ENCODE measurements at places on chromosomes 3 and 15.

DNA sequence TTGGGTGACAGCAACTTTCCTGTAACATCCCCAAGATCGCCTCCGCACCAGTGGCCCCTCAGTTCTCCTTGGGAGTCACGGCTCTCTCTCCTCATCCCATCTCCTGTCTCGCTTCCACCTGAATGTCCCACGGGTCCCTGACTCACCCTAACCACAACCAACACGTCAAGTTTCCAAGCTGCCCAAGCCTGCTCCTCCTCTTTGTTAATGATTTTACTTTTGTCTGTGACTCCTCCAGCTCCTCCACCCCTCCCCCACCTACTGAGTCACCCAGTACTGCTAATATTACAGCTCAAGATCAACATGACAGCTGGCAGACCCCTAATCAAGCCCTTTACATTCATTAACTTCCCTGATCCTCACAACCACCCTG lies 39.3 kb downstream of the BDH1 start:
- DNase-seq, result peak; percentile 78
- no peak overlapping the region for H3K27ac ChIP-seq
- H3K4me3 ChIP-seq, result no peak overlapping the region
- no peaks in the 10 kb centered on the region for H3K4me1 ChIP-seq
- H3K27me3 ChIP-seq, result no peaks in the 10 kb centered on the region

- no peaks in the 10 kb centered on the region for H3K27me3 ChIP-seq
- DNase-seq, result no peak
- H3K27ac ChIP-seq, result peak overlapping the region; percentile 10
- no peak overlapping the region for H3K4me3 ChIP-seq
- H3K36me3 ChIP-seq, result no peaks in the 10 kb centered on the region
Measured at GRCh38 chr3:12995389-12996180, 77.6 kb downstream of the IQSEC1 start.

DNA sequence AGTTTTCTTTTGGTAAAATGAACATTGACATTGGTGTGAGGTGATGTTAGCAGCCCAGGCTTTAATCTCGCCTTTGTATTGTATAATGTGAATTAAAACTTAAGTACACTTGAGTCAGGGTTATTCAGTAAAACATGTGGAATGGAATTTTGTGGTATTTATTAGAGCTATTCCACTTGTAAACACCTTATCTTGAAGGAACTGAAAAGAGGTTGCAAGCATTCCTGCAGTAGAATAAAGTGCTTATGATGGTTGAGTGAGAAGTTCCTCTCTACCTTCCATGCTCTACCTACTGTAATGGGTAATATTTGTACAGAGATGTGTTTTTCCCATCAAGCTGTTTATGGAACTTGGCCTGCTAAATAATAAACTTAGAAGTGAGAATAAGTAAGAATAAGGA lies 36.1 kb downstream of the HMG20A start:
- H3K27ac ChIP-seq, result no peak overlapping the region
- H3K36me3 ChIP-seq, result peaks cover 5% of the 10 kb centered on the region
- no peak for DNase-seq
- no peak overlapping the region for H3K4me3 ChIP-seq
- H3K4me1 ChIP-seq, result peaks cover 27% of the 10 kb centered on the region

GRCh38 chr3:139198929-139199328 lies 144.9 kb upstream of the MRPS22 start:
- H3K27me3 ChIP-seq, result no peaks in the 10 kb centered on the region
- peaks cover 12% of the 10 kb centered on the region for H3K4me1 ChIP-seq
- DNase-seq, result no peak
- H3K36me3 ChIP-seq, result no peaks in the 10 kb centered on the region

DNA sequence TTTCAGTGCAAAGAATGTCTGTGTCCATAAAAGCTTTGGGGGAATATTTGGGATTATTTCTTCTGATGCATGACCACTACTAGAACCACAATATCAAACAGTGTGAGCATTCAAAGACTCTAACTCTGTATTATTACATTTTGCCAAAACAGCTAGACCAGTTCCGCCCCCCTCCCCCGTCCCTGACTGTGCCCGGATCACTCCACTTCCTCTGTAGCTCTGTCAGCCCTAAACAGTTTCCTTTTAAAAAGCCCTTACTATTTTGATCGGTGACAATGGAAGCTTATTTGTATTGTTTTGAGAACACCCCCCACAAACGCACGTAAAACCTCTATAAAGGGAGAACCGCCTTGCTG lies 36.6 kb upstream of the EPHB3 start:
- H3K27me3 ChIP-seq, result peaks cover 71% of the 10 kb centered on the region
- DNase-seq, result no peak
- no peaks in the 10 kb centered on the region for H3K4me1 ChIP-seq
- peak overlapping the region; percentile 42 for H3K4me3 ChIP-seq
- no peak overlapping the region for H3K27ac ChIP-seq

DNA sequence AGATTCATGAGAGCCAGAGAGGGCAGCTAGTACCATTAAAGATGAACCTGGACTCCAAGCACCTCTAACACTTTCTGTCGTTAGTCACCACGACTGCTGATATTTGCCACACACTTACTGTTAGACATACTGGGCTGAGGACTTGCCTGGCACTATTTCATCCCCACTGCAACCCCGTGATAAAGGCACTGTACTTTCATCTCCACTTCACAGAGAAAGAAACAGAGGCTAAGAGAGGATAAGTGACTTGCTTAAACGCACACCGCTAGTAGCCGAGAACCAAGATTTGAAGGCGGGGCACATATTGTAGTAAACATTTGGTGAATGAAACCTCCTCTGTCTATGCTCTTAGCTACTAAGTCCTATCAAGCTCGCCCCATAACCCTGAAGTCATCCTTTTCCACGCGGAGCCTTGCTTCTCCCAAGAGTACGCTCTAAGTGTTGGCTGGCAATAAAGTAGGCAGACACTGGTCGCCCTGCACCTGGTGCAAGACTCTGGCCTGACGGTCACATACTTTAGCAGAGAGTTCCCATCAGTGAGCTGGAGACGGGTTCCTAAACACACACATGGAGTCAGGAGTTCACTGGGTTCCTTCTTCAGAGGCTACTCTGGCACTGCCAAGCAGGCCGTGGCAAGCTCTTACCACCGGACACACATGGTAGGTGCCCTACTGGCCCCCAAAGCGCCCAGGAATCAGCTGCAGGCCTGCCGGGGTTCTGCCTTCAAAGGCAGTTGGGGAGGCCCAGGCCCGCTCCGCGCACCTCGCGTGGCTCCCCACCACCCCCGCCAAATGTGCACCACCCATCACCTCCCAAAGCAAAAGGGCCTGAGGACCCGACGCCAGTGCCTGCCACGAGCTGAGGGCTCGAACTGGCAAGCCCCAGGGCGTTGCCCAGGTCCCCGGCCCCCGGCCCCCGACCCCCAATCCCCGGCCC lies 951 bp downstream of the POMGNT2 start:
- DNase-seq, result no peak
- no peaks in the 10 kb centered on the region for H3K36me3 ChIP-seq
- H3K27ac ChIP-seq, result no peak overlapping the region
- peaks cover 14% of the 10 kb centered on the region for H3K4me1 ChIP-seq
- H3K4me3 ChIP-seq, result peak overlapping the region; percentile 85

- no peaks in the 10 kb centered on the region for H3K27me3 ChIP-seq
- H3K4me3 ChIP-seq, result no peak overlapping the region
- H3K36me3 ChIP-seq, result no peaks in the 10 kb centered on the region
- H3K4me1 ChIP-seq, result no peaks in the 10 kb centered on the region
Measured at GRCh38 chr15:63950911-63951481, 95.3 kb downstream of the DAPK2 start.

DNA sequence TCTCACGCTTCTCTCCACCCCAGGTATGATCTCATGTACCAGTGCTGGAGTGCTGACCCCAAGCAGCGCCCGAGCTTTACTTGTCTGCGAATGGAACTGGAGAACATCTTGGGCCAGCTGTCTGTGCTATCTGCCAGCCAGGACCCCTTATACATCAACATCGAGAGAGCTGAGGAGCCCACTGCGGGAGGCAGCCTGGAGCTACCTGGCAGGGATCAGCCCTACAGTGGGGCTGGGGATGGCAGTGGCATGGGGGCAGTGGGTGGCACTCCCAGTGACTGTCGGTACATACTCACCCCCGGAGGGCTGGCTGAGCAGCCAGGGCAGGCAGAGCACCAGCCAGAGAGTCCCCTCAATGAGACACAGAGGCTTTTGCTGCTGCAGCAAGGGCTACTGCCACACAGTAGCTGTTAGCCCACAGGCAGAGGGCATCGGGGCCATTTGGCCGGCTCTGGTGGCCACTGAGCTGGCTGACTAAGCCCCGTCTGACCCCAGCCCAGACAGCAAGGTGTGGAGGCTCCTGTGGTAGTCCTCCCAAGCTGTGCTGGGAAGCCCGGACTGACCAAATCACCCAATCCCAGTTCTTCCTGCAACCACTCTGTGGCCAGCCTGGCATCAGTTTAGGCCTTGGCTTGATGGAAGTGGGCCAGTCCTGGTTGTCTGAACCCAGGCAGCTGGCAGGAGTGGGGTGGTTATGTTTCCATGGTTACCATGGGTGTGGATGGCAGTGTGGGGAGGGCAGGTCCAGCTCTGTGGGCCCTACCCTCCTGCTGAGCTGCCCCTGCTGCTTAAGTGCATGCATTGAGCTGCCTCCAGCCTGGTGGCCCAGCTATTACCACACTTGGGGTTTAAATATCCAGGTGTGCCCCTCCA lies 19.1 kb downstream of the TYRO3 start:
- H3K4me3 ChIP-seq, result no peak overlapping the region
- no peaks in the 10 kb centered on the region for H3K27me3 ChIP-seq
- H3K27ac ChIP-seq, result no peak overlapping the region

- H3K36me3 ChIP-seq, result no peaks in the 10 kb centered on the region
- H3K27me3 ChIP-seq, result no peaks in the 10 kb centered on the region
- DNase-seq, result no peak
- H3K27ac ChIP-seq, result no peak overlapping the region
- H3K4me1 ChIP-seq, result no peaks in the 10 kb centered on the region
Measured at GRCh38 chr15:23787346-23788105, 100.4 kb upstream of the NDN start.

- no peak overlapping the region for H3K27ac ChIP-seq
- H3K27me3 ChIP-seq, result no peaks in the 10 kb centered on the region
- no peaks in the 10 kb centered on the region for H3K36me3 ChIP-seq
- no peak overlapping the region for H3K4me3 ChIP-seq
Measured at GRCh38 chr3:95752199-95752598, 1062.2 kb upstream of the EPHA6 start.

DNA sequence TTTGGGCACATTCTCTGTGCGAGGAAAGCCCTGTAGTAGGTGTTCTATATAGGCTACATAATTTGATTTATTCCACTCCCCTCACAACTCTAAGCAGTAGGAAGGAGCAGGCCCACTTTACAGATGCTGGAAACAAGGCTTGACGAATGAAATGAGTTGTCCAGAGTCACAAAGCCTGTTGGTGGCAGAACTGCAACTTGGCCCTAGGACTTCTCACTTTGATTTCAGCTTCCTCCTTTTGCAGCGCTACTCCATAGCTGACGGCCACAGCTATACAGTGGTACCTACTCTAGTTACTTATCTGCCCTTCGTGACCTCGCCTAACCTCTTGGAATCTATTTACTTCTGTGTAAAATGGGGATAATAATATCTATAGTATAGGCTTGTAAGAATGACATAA lies 2.5 kb upstream of the IRAK2 start:
- DNase-seq, result no peak
- H3K27ac ChIP-seq, result no peak overlapping the region
- H3K36me3 ChIP-seq, result no peaks in the 10 kb centered on the region
- no peaks in the 10 kb centered on the region for H3K4me1 ChIP-seq
- H3K27me3 ChIP-seq, result no peaks in the 10 kb centered on the region

- H3K4me1 ChIP-seq, result peaks cover 4% of the 10 kb centered on the region
- DNase-seq, result peak; percentile 43
- no peak overlapping the region for H3K27ac ChIP-seq
- peak overlapping the region; percentile 26 for H3K4me3 ChIP-seq
Measured at GRCh38 chr3:9704347-9705322, 1.0 kb downstream of the CPNE9 start.

- DNase-seq, result no peak
- H3K27me3 ChIP-seq, result no peaks in the 10 kb centered on the region
- no peaks in the 10 kb centered on the region for H3K4me1 ChIP-seq
- H3K27ac ChIP-seq, result no peak overlapping the region
- H3K4me3 ChIP-seq, result no peak overlapping the region
Measured at GRCh38 chr3:12273045-12273695, 15.7 kb upstream of the PPARG start.

GRCh38 chr15:77633913-77634265 lies 1.2 kb upstream of the LINGO1 start:
- no peak overlapping the region for H3K27ac ChIP-seq
- peak; percentile 28 for DNase-seq
- H3K27me3 ChIP-seq, result peaks cover 5% of the 10 kb centered on the region
- H3K36me3 ChIP-seq, result no peaks in the 10 kb centered on the region

DNA sequence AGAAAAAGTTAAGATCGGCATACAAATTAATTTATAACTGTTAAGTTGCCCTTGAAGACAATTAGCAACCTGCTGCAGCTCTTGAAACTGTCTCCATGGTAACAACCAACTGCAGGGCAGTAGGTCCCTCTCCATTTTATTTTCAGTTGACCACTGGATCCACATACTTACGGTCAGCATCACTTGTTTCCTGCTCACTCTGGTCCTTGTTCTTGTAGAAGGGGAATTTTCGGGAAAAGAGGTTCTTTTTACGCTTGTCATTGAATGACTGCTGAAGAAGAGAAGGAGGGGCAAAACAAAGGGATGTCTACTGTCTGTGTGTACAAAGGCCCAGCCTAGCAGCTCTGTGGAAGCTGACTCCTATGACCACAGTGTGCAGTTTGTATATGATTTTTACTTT lies 46.8 kb upstream of the MELTF start:
- H3K36me3 ChIP-seq, result peaks cover 9% of the 10 kb centered on the region
- no peaks in the 10 kb centered on the region for H3K4me1 ChIP-seq
- no peak for DNase-seq
- no peak overlapping the region for H3K4me3 ChIP-seq

- H3K27ac ChIP-seq, result no peak overlapping the region
- H3K4me3 ChIP-seq, result no peak overlapping the region
- H3K36me3 ChIP-seq, result peaks cover 21% of the 10 kb centered on the region
- H3K27me3 ChIP-seq, result no peaks in the 10 kb centered on the region
- DNase-seq, result no peak
- H3K4me1 ChIP-seq, result peaks cover 2% of the 10 kb centered on the region
Measured at GRCh38 chr3:143991713-143992112, 20.1 kb downstream of the DIPK2A start.

GRCh38 chr15:87489902-87490665 lies 766.5 kb downstream of the NTRK3 start:
- no peaks in the 10 kb centered on the region for H3K27me3 ChIP-seq
- H3K27ac ChIP-seq, result no peak overlapping the region
- H3K4me1 ChIP-seq, result peaks cover 7% of the 10 kb centered on the region
- no peak for DNase-seq

GRCh38 chr3:39282057-39282456 lies 2.2 kb upstream of the CX3CR1 start:
- DNase-seq, result peak; percentile 19
- no peak overlapping the region for H3K27ac ChIP-seq
- H3K4me1 ChIP-seq, result peaks cover 10% of the 10 kb centered on the region
- no peaks in the 10 kb centered on the region for H3K36me3 ChIP-seq
- H3K4me3 ChIP-seq, result no peak overlapping the region

DNA sequence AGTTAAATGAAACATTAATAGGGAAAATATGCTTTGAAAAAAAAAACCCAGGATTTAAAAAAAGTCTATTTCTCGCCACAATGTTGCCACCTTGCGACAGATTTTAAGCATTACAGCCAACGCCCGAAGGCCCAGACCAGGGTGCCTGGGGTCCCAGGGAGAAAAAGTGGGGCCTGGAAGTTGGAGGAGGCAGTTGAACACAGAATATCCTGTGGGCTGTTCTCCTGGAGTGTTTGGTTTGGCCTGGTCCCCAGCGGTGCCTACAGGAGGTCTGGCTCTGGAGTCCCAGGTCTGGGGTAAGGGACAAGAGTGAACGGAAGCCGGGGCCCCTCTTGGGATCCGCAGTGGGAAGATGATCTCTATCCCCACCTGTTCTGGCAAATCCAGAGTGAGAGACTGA lies 3.4 kb downstream of the RNU6-1 start:
- H3K27me3 ChIP-seq, result peaks cover 76% of the 10 kb centered on the region
- H3K4me1 ChIP-seq, result peaks cover 29% of the 10 kb centered on the region
- no peaks in the 10 kb centered on the region for H3K36me3 ChIP-seq
- H3K4me3 ChIP-seq, result no peak overlapping the region
